Stimulated activated CD4-positive, alpha-beta T cell treated with anti-CD3 and anti-CD28 coated beads, Interleukin-1b, Interleukin-23, amount 100 ng/mL, for 48 hours (primary cell): ENCODE measurements at places on chromosomes 4 and X.
A peak's percentile ranks its signal among the peaks of the same experiment; 100 is the strongest.

GRCh38 chr4:105170711-105171110, 24.0 kb downstream of the TET2 start:
- no peak for DNase-seq

GRCh38 chr4:56186808-56187523, 200.3 kb downstream of the AASDH start:
- no peak for DNase-seq

- no peak for DNase-seq
Measured at GRCh38 chrX:44099366-44099765, 126.2 kb upstream of the NDP start.

- peak; percentile 3 for DNase-seq
Measured at GRCh38 chr4:111943796-111944203, 201.5 kb upstream of the FAM241A start.

- no peak for DNase-seq
Measured at GRCh38 chr4:104501290-104501689, 6.6 kb upstream of the CXXC4 start.

- no peak for DNase-seq
Measured at GRCh38 chr4:57104706-57105560, 5.3 kb downstream of the IGFBP7 start.

- no peak for DNase-seq
Measured at GRCh38 chrX:72205706-72206105, 24.1 kb downstream of the PIN4 start.

DNA sequence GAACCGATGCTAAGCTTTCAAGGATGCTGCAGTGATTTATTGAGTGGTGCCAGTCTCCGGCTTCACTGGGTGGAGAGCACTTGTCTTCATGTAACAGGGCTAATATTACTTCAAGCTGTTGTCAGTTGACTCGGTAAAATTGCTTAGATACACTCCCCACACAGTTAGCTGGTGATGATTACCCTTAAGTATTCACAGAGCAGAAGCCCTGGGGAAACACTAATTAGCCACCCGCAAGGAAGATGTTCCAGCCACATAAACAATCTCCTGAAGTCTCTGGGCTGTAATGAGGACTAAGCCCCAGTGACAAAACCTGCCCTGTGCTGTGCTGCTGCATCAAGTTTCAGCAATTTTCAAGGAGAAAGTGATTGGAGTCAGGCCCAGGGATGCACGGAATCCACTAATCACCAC, 37.3 kb upstream of the GK2 start:
- no peak for DNase-seq

GRCh38 chr4:8191136-8191747, 7.8 kb upstream of the SH3TC1 start:
- DNase-seq: no peak

DNA sequence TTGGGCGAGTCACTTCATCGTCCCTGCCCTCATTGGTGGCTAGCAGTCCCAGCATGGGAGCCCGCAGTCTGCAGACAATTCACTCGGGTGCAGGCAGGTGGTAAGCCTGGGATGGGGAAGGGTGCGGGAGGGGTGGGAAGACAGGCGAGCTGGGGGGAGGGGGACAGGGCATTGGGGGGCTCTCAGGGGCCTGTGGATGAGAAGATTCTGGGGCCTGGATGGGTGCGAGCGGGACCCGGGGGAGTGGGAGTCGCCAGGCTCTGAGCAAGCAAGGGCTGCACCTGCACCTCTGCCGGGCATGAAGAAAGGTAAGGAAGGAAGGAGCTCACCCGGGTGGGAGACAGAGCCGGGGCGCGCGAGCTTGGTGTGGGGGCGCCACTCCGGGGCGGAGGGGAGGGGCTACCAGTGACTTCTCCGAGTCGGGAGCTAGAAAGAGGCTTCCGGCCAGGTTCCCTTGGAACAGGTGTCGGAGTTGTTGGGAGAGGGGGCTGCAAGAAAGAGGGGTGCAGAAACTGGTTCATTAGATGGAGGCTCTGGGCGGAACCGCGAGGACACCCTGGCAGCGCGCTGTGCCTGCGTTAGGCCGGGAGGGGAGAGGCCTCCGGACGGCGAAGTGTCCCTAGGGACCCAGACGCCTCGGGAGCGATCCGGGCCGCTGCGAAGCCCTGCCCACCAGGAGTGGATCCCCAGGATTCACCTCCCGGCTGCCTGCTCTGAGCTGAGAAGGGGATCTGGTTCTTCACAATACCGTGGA, 103.4 kb upstream of the PDLIM3 start:
- no peak for DNase-seq
